Smooth muscle cell of the brain vasculature (primary cell): ENCODE measurements at places on chromosomes 12 and 14.

DNA sequence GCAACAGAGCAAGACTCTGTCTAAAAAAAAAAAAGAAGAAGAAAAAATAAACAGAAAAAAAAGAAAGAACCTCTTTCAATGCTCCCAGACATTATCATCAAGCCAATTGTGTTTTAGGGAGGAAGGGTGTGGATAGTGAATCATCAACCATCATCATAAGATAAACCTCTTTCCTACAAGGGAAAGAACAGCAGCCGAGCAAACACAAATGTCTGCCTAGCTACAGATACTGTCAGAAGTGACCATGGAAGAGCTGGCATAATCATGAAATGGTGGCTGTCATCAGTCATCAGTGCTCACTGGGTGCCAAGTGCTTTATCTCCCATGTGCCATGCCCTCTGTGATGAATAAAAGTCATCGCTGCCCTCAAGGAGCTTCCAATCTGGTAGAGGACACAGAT is 46.6 kb downstream of the SLC17A8 start:
- no peak for DNase-seq

DNA sequence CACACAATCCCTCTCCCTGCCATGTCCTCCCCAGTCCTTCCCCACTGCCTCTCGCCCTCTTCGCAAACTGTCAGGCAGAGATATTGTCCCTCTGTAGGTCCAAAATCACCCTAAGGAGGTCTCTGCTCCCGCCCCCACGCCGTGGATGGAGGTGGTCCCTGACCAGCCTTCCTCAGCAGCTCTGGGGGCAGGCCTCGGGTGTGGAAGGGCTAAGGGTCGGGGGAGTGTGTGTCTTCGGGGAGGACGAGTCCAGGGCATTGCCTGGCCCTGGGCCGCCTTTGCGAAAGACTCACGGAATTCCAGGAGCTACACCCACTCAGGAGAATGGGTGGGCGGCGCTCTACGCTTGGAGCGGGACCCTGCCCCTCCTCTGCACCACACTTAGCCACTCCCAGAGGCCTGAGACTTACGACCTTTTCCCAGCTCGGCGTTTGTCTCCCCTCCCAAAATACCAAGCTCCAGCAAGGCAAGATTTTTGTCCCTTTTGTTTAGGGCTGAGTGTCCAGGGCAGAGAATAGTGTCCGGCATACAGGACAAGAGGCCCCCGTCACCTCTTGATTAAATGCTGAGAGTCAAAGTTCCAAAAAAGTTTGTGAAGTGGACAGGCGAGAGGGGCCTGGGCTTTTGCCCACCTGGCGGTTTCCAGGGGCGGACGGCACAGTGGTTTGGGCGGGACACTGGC is 881 bp downstream of the PYGL start:
- DNase-seq, result no peak

GRCh38 chr12:127292736-127293135 is 974.2 kb upstream of the TMEM132C start:
- DNase-seq, result no peak

- DNase-seq, result no peak
Measured at GRCh38 chr14:75886636-75887348, 95.0 kb downstream of the TGFB3 start.

GRCh38 chr12:20274008-20274407 is 94.3 kb upstream of the PDE3A start:
- DNase-seq, result no peak

DNA sequence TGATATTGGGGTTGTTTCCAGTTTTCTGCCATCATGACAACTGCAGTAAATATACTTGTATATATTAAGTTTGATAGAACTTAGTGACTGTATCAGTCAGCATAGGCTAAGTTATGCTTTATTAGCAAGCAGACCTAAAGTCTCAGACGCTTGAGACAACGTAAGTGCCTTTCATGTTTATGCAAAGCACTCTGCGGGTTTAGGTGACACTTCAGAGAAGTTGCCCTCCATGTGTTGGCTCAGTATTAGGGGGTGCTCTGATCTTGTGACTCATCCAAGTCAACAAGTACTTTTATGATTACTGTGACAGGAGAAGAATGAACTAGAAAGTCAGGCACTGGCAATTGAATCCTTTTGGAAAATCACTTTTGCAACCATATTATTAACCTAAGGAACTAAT is 13.3 kb upstream of the OTOGL start:
- no peak for DNase-seq
